ENCODE measurements at places on chromosomes 1 and 21. TPM values are rescaled to one million over a fixed set of nuclear protein-coding genes. Genes with fewer than 3 reads are reported as not detected.

The KMO gene
- 1.4 TPM for total RNA-seq

DNA sequence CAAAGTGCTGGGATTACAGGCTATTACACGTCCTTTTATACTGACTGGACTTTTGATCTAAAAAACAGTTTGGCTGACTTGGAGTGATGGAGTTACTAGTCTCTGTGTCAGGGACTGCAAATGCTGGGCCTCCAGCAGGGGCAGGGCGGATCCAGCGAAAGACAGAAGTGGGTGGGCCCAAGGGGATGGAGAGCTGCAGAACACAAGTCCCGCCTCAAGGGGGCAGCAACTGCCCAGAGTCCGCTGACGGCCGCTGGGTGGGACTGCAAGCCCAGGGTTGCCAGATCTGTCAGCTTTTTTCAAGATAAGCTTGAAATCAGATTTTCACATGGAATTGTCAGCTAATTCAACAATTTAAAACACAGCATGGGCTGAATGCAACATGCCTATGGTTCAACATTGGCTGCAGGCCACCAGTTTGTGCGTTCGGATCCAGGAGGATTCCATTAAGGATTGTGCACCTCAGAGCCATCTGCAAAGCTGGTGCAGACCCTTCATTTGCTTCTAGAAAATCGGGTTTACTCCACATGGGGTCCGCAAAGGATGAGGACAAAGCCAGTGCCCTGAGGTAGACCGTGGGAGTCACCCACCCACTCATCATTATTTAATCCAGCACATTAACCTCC lies 10.7 kb downstream of the STMN1 start:
- H3K27me3 ChIP-seq, result no peaks in the 10 kb centered on the region
- peak overlapping the region; percentile 31 for H3K27ac ChIP-seq
- H3K4me3 ChIP-seq, result no peak overlapping the region
- DNase-seq, result peak; percentile 95
- no peaks in the 10 kb centered on the region for H3K36me3 ChIP-seq

- DNase-seq, result no peak
- H3K36me3 ChIP-seq, result no peaks in the 10 kb centered on the region
- H3K4me3 ChIP-seq, result no peak overlapping the region
- peaks cover 17% of the 10 kb centered on the region for H3K4me1 ChIP-seq
- H3K27me3 ChIP-seq, result no peaks in the 10 kb centered on the region
- H3K27ac ChIP-seq, result peak overlapping the region; percentile 86
Observed at GRCh38 chr1:61131248-61131647, 48.9 kb downstream of the NFIA start.

GRCh38 chr1:64925594-64925993 lies 40.8 kb downstream of the JAK1 start:
- DNase-seq, result no peak
- H3K36me3 ChIP-seq, result no peaks in the 10 kb centered on the region
- peaks cover 9% of the 10 kb centered on the region for H3K4me1 ChIP-seq
- H3K27me3 ChIP-seq, result no peaks in the 10 kb centered on the region
- no peak overlapping the region for H3K4me3 ChIP-seq

The GIPC2 gene
- total RNA-seq, result 24.0 TPM

DNA sequence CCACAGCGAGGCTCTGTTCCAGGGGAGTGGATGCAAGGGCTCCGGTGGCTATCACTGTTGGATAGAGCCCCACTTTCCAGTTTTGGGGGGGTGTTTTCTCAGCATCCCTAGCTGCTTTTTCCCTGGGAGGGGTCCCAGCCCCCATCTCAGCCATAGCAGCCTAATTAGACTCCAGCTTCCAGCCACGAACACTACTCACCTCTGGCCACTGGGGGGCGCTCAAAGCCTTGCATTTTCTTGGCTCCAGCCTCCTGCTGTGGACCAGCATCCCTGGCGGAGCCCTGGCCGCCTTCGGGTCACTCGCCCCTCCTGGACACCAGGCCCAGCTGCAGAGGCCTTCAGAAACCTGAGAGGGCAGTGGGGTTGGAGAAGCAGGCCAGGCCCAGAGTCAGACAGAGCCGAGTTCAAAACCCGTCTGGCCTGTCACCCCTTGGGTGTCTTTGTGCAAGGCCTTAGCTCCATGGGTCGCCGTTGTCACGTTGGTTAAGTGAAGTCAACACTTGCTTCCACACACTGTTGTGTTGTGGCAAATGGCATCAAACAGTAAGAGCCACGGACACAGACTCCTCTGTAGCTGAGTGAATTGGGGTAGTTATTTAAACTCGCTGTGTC lies 93.5 kb upstream of the ACTL8 start:
- no peak overlapping the region for H3K4me3 ChIP-seq
- peak; percentile 65 for DNase-seq
- no peaks in the 10 kb centered on the region for H3K36me3 ChIP-seq
- H3K4me1 ChIP-seq, result no peaks in the 10 kb centered on the region
- no peaks in the 10 kb centered on the region for H3K27me3 ChIP-seq
- no peak overlapping the region for H3K27ac ChIP-seq
